ENCODE measurements at places on chromosomes 2 and 18. TPM values are rescaled to one million over a fixed set of nuclear protein-coding genes. Genes with fewer than 3 reads are reported as not detected.

The RTP5 gene
- not detected for total RNA-seq

The KCNE4 gene
- 0.18 TPM for total RNA-seq

The CDKL4 gene
- 0.71 TPM for total RNA-seq

The CMPK2 gene
- 0.18 TPM for total RNA-seq

The GKN1 gene
- not detected for total RNA-seq

The EHD3 gene
- total RNA-seq = 23.6 TPM

The SFT2D3 gene
- total RNA-seq = 4.0 TPM

The SMIM21 gene
- total RNA-seq = not detected
